Stimulated activated CD8-positive, alpha-beta memory T cell treated with anti-CD3 and anti-CD28 coated beads, Interleukin-7, amount 100 ng/mL, for 48 hours (primary cell): ENCODE measurements at places on chromosomes 12 and 14.

DNA sequence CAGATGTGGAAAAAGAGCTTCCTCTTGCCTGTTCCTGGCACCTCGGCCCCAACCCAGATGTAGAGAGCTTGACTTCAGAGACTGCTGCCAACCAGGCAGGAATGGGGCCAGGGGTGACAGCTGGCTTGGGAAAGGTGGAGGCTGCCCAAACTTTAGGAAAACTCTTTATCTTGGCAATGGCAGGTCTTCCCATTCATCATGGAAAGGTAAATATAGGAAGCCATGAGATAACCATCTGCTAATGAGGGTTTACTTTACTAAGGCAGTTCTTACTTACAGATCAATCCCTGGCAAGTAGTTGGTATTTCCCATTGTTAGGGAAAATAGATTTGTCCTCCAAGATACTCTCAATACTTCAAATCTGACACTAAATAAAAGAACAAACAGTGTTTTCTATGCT is 143.1 kb upstream of the NUDT4 start:
- DNase-seq = no peak

DNA sequence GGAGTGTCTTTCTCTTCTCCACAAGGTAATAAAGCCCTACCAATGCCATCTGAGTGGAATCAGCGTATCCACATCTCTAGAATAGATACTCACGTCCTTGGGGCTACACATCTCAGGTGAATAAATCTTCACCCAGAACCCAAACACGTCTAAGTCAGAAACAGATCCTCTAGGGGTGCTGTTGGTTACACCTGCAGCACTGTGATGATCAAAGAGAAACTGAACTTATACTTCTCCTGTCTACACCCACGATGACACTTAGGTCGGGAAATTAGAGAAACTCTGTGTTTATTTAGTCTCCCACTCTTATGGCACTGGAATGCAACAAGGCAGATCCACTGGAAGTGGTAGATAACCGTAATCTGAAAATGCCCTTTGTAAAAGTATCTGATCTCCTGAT is 46.2 kb downstream of the WIF1 start:
- DNase-seq = no peak

- no peak for DNase-seq
These were observed 71.8 kb upstream of the BCL2L14 start for GRCh38 chr12:11998944-11999315.

DNA sequence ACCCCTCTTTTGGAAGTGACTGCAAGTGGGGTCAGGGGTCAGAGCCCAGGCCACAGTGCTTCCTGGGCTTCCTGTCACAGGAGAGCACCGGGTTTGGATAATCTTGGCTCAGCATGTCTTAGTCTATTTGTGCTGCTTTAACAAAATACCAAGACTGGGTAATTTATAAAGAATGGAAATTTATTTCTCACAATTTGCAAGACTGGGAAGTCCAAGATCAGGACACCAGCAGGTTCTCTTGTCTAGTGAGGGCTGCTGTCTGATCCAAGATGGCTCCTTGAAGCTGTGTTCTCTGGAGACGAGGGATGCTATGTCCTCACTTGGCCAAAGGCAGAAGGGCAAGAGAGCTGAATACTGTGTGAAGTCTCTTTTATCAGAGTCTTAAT is 74.1 kb downstream of the RIN3 start:
- no peak for DNase-seq

- DNase-seq = no peak
These were observed 382.3 kb downstream of the ALG10 start for GRCh38 chr12:34404377-34405285.

- DNase-seq = no peak
These were observed 155.2 kb upstream of the AVPR1A start for GRCh38 chr12:63305901-63306875.

DNA sequence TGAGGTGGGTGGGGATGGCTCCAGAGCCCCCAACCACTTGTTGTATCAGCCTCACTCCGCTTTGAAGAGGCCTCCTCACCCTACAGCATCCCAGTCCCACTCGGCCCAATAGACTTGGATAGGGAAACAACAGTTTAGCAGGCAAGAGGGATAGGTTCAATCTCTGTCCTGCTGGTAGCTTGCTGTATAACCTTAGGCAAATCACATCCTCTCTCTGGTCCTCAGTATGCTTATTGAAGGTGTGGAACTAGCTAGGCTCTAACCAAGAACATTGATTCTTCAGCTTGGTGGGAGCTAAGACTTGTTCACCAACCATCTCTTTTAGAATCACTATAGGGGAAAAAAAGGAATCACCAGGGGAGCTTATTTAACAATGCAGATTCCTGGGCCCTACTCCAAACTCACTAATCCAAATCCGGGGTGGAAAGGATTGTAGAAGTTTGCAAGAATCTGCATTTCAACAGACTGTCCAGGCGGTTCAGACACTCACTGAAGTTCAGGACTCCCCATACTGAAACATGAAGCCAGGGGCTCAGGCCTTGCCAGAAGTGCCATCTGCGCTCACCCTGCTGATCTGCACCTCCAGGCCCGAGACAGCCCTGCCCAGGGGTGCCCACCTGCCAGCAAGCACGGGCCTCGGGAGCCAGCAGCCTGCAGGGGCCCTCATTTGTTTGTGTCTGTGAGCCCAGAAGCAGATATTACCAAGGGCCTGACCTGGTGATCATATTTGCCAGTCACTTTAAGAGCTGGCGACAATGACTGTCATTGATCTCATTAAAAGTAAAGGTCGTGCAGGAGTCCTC is 113.0 kb downstream of the ADCK1 start:
- DNase-seq = no peak

DNA sequence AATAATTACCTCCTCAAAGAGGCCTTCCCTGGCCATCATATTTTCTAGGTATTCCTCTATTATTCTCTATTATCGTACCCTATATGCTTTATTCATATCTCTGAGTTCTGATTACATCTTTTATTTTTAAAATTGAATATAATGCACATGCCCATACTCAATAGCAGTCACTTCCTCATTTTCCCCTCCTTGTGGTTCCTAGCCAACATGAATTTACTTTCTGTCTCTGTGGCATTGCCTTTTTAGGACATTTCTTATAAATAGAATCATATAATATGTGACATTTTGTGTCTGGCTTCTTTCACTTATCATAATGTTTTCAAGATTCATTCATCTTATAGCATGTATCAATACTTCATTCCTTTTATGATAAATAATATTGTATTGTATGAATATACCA is 74.4 kb upstream of the TRHDE start:
- no peak for DNase-seq

DNA sequence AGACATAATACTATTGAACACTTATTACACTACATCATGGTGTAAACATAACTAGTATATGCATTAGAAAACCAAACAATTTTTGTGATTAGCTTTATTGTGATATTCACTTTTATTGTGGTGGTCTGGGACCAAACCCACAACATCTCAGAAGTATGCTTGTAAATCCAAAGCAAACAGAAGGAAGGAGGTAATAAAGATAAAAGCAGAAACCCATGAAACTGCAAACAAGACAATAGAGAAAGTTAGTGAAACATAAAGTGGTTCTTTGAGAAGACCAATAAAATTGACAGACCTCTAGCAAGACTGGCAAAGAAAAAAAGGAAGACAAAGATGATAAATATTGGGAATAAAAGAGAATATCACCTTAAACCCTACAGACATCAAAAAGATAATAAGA is 268.3 kb downstream of the RPAP3 start:
- no peak for DNase-seq

DNA sequence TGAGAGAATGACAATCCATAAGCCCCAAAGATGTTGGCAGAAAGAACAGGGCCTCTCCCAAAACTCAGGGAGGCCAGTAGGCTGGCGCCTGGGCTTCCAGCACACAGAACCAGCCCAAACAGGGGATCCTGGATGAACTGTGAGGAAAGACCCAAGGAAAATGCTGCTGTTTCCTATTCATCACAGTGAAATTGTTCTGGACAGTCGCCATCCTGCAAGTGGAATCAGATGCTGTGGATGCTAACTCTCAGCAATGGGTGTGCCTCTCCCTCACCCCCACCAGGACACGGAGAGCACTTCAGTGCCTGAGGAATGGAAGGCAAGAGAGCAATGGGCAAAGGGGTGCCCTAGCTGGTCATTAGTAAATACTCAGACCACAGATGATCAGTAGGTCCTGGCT is 80.8 kb downstream of the ANO2 start:
- DNase-seq = no peak

GRCh38 chr12:22190-22529 is 44.4 kb upstream of the IQSEC3 start:
- no peak for DNase-seq

DNA sequence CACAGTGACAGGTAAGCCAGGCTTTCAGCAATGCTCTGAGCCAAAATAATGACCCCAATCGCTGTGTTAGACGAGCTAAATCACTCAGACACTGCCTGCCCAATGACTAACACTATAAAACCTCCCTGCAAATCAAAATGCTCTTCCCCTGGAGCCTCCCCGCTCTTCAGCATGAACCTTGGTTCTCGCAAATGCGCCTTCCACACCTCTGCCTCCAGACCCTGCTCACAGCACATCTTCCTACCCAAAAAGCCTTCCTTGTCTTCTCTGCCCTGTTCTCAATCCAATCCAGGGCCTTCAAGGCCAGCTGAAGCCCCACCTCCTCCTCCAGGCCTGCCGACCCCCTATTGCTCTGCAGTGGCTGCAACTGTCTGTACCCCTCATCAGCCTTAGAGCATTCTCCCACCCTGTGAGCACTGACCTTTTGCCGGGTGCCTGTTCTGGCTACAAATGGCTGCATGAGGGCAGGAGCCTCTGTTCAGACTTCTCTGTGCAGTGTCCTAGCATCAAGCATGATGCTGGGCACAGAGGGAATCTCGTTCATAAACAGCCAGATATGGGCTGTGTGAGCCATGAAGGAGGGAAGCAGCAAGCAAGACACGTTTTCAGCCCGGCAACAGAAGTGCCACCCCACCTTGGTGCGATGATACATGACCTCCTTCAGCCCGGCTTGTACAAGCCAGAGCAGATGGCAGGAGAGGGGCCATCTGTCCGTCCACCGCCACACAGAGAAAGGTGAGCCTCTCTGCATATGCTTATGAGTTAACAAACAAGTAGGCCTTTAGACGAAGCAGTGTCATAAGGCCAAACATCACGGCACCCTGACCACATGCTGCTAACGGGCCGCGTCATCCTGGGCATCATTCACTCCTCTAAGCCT is 64.5 kb upstream of the DDX11 start:
- no peak for DNase-seq

- no peak for DNase-seq
These were observed 10.1 kb upstream of the SLC6A15 start for GRCh38 chr12:84922693-84923092.

DNA sequence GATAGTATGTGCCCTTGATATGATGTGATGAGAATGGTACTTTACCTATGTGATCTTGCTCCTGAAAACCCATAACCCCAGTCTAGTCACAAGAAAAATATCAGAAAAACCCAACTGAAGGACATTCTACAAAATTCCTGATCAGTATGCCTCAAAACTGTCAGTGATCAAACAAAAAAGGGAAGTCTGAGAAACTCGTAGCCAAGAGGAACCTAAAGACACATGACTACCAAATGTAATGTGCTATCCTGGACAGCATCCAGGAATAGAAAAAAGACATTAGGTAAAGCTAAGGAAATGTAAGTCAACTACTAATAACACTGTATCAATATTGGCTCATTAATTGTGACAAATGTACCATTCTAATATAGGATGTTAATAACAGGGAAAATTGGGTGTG is 4.1 kb upstream of the WIF1 start:
- DNase-seq = no peak
